ENCODE measurements at places on chromosomes 1 and 21. TPM values are rescaled to one million over a fixed set of nuclear protein-coding genes. Genes with fewer than 3 reads are reported as not detected.

DNA sequence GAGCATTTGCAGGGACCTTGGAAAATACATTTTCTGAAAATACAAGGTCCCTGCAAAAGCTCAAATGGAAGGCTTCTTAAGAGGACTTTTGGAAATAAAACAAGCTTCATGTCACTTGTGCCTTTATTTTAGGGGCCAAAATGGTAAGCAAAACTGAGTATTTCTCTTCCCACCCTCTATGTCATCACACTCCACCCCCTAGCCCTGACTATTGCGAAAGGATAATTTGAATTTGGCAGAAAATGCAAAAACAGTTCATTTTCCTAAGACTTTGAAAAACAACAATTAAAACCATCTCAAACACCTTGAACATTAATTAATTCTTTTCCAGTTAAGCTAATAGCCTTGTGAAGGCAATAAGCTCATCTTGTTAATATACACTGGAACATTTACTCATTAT is 201.7 kb downstream of the TM2D1 start:
- H3K27ac ChIP-seq = no peak overlapping the region
- no peaks in the 10 kb centered on the region for H3K4me1 ChIP-seq
- H3K36me3 ChIP-seq = no peaks in the 10 kb centered on the region
- H3K4me3 ChIP-seq = no peak overlapping the region
- DNase-seq = no peak

LENEP gene
- not detected for total RNA-seq

- H3K4me1 ChIP-seq = peaks cover 24% of the 10 kb centered on the region
- H3K36me3 ChIP-seq = peaks cover 17% of the 10 kb centered on the region
- no peak overlapping the region for H3K27ac ChIP-seq
- H3K27me3 ChIP-seq = no peaks in the 10 kb centered on the region
These were observed 3.4 kb downstream of the AP4B1 start for GRCh38 chr1:113901191-113901590.

- H3K27ac ChIP-seq = no peak overlapping the region
- no peaks in the 10 kb centered on the region for H3K27me3 ChIP-seq
- H3K36me3 ChIP-seq = no peaks in the 10 kb centered on the region
- no peak overlapping the region for H3K4me3 ChIP-seq
- DNase-seq = no peak
- no peaks in the 10 kb centered on the region for H3K4me1 ChIP-seq
These were observed 409.9 kb downstream of the HLX start for GRCh38 chr1:221289103-221289502.

DNA sequence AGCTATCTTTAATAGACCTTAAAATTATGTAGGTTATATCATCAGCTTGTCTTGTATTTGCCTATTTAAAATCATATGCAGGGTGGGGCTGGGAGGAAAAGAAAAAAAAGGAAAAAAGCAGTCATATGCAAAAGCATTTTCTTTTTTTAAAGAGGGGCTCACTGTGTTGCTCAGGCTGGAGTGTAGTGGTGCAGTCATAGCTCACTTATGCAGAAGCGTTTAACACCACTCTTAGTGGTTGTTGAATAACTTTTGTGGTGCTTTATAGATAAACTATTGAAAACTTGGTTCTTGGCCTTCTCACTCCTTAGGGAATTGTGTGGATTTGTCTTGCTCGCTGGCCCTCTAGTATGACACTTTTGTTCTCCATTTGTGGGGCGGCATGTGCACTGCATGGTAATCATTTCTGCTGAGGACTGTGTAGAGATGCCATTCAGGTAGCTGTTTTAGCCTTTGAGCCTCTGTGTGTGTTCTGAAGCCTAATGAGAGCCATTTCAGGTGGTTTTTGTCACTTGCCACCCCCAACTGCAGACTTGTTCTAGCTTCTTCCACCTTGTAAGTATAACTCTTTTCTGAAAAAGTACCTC is 77.8 kb downstream of the KIF1B start:
- no peak overlapping the region for H3K4me3 ChIP-seq
- H3K27ac ChIP-seq = peak overlapping the region; percentile 73
- DNase-seq = no peak
- peaks cover 35% of the 10 kb centered on the region for H3K36me3 ChIP-seq
- H3K27me3 ChIP-seq = no peaks in the 10 kb centered on the region

DNA sequence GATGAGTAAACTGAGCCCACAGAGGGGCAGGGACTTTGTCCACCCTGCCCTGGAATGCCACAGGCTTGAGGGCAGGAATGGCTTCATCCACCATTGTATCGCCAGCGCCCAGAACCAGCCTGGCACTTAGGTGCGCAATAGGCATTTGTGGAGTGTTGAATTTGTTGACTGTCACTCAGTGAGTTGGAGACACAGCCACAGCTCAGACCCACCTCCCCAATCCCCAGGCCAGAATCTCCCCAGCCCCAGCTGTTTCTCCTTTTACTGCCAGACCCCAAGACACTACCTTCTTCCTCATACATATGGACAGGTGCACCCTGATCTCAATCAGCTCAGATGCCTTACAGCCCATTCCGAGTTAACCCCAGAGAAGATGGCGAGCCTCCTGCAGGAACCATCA is 674.5 kb downstream of the MATN1 start:
- no peaks in the 10 kb centered on the region for H3K4me1 ChIP-seq
- H3K36me3 ChIP-seq = no peaks in the 10 kb centered on the region
- H3K27ac ChIP-seq = no peak overlapping the region
- no peaks in the 10 kb centered on the region for H3K27me3 ChIP-seq

DNA sequence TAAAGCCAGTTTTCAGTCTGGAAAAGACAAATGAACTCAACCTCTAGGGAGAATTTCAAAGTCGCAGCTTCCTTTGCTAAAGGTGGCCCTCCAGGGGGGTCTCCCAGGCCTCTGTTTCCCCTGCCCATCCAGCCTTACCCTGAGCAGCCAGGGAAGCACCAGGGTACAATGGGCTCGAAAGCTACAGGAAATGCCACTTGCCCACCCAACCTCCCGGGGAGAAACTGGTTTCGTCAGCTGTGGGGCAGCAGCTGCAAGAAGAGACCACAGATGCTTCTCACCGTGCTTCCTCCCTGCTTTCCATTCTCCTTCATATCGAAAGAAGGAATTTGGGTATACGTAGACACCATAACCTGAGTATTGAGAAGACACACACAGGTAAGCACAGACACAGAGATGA is 1.7 kb downstream of the MORN1 start:
- DNase-seq = no peak
- no peak overlapping the region for H3K27ac ChIP-seq
- H3K36me3 ChIP-seq = no peaks in the 10 kb centered on the region
- no peak overlapping the region for H3K4me3 ChIP-seq
- peaks cover 4% of the 10 kb centered on the region for H3K4me1 ChIP-seq

DNA sequence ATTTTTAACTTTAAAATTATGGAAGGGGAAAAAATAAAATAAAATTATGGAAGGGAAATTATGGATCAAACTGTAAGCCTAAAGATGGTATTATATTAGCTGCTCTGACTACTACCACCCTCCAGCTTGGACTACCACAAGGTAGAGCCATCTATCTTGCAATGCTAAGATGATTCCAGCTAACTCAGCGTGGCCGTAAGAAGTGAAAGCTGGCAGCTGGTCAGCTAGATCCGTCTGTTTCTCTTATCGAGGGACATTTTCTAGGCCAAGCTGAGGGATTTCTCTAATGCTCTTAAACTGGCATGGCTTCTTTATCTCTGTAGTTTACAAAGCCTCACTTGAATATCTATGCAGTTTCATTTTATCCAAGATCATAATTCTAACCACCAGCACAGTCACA is 31.5 kb downstream of the LYST start:
- no peak for DNase-seq
- H3K27me3 ChIP-seq = no peaks in the 10 kb centered on the region
- H3K4me3 ChIP-seq = peak overlapping the region; percentile 33
- H3K36me3 ChIP-seq = no peaks in the 10 kb centered on the region

GRCh38 chr1:111654839-111655238 is 35.2 kb downstream of the RAP1A start:
- no peak overlapping the region for H3K27ac ChIP-seq
- H3K36me3 ChIP-seq = no peaks in the 10 kb centered on the region
- H3K4me3 ChIP-seq = no peak overlapping the region
- H3K4me1 ChIP-seq = no peaks in the 10 kb centered on the region
- H3K27me3 ChIP-seq = no peaks in the 10 kb centered on the region
- DNase-seq = no peak

DNA sequence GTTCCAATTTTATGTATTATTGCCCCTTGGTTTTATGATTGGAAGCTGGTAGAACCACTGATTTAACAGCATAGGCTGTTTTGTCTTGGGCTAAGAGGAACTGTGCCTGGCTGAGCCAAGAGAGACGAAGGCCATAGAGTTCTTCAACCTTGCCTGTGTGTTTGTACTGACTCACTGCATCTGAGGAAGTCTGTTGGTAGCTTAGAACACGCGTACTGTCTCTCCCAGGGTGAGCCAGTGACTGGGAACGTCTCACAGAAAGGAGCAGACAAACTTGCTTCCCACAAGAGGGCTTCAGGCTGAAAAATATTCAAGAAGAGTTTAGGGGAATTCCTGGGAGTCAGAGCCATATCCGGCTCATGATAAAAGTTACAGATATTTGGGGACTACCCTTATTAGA is 14.9 kb downstream of the TMEM51 start:
- no peaks in the 10 kb centered on the region for H3K27me3 ChIP-seq
- no peak for DNase-seq
- H3K27ac ChIP-seq = no peak overlapping the region
- no peaks in the 10 kb centered on the region for H3K36me3 ChIP-seq

GRCh38 chr1:175200678-175201521 is 8.3 kb upstream of the KIAA0040 start:
- DNase-seq = no peak
- peaks cover 13% of the 10 kb centered on the region for H3K4me1 ChIP-seq
- no peaks in the 10 kb centered on the region for H3K36me3 ChIP-seq
- no peak overlapping the region for H3K4me3 ChIP-seq

PKP1 gene
- not detected for total RNA-seq

Data from ascending aorta (tissue), 2 donors.